ENCODE measurements at places on chromosomes 1 and 21. TPM values are rescaled to one million over a fixed set of nuclear protein-coding genes. Genes with fewer than 3 reads are reported as not detected.

The SLAMF9 gene
- not detected for total RNA-seq

The PBX1 gene
- total RNA-seq = 0.16 TPM

DNA sequence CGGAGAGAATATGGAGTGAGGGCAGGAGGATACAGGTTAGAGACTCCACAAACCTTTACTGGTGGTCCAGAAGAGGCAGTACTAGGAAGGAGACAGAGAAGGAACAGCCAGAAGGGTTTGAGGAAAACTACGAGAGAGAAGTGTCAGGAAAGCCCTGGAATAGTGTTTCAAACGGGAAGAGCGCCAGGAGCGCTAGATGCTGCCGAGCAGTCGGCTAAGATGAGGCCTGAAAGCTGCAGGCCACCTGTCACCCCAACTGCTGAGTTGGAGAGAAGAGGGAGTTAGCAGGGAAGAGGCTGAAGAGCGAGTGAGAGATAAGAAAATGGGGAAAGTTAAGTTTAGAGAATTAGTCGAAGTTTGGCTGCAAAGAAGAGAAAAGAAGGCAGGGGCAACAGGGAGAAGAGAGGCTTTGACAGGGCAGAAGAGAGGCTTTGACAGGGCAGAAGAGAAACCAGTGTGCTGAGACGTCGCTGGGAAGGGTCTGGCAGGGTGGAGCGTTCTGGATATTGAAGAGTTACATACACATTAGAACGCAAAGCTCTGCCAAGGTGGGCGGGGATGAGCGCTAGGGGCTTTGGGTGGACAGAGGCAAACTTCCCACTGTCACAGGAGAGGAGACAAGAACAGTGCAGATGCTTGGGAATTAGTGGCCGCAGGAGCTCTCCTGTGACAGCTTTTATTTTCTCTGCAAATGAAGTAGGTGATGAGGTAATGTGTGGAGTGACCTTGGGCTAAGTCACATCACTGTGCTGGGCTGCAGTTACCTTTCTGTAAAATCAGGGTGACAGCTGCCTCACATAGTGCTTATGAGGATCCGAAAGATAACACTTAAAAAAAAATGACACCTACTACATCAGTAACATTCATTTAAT, 31.2 kb downstream of the PCSK9 start:
- no peak for DNase-seq

- no peak for DNase-seq
Observed at GRCh38 chr1:154607106-154607608, 829 bp downstream of the ADAR start.

GRCh38 chr1:174112489-174113162, 46.7 kb upstream of the RABGAP1L start:
- no peak for DNase-seq

DNA sequence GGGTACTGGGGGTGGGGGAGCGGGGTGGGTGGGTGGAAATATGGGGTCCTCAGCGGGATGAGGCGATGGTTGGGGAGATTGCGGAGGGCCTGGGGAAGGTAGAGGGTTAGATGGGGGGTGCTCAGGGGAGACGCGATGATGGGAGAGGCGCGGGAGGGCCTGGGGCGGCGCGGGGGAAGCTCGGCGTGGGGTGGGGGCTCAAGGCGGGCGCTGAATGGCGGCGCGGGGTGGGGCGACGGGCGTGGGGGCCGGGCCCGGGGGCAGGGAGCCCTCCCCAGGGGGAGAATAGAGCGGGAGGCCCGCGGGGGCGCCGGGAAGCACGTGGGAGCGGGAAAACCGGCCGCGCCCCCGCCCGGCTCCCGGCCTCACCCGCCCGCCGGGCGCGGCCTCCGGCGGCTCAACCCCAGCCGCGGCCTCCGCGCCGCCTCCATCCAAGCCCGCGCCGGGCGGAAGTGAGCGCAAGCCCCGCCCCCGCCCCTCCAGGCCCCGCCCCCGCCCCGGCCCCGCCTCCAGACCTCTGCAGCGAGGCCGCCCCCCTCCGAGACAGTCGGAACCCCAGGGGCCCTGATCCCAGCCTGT, at the start of gene FAAP20:
Gene FAAP20 (minus strand): TSS at position 454 of the 579 bp plus-strand sequence. CDS start 23 bp downstream, at position 431.
- no peak for DNase-seq

DNA sequence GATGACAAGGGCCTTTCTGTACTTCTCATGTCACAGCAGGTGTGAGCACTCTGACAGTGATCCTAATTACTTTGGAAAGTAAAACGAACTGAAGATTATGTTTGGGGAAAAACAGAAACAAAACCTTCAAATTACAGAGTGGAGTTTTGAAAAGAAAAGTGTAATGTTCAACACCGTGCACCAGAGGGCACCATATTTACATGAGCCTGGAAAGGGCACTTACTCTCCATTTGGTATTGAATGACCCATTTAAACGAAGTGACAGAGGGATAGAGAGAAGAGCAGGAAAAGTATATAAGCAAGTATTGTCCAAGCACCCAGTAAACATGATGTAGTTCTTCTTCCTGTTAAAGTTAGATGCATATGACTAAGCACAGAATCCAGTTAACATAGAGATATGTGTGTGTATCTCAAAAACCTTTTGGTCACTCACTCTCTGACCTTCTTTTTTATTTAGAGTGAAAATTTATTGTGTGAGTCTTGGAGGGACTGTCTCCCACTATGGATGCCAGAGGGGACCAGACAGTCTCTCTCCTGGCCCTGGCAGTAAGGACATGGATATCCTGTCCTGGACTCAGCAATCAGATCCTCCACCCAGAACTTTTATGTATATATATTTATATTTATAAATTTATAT, 3.8 kb upstream of the RGSL1 start:
- peak; percentile 4 for DNase-seq

GRCh38 chr1:53412285-53413174, 46.7 kb upstream of the DMRTB1 start:
- DNase-seq = no peak

DNA sequence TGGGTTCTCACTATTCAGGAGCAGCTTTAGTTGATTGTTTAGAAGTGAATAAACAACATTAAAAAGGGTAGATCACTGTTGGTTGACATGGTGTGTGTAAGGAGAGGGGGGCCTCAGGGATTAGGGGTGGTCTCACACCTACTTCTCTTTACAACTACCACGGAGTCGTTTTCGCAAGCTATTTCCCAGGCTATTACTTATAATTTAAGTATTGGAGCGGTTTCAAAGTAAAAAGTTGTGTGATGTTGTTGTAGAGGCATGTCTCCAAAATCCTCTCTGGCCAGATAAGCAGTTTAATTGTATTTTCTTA, 1.3 kb downstream of the GPSM2 start:
- DNase-seq = no peak

DNA sequence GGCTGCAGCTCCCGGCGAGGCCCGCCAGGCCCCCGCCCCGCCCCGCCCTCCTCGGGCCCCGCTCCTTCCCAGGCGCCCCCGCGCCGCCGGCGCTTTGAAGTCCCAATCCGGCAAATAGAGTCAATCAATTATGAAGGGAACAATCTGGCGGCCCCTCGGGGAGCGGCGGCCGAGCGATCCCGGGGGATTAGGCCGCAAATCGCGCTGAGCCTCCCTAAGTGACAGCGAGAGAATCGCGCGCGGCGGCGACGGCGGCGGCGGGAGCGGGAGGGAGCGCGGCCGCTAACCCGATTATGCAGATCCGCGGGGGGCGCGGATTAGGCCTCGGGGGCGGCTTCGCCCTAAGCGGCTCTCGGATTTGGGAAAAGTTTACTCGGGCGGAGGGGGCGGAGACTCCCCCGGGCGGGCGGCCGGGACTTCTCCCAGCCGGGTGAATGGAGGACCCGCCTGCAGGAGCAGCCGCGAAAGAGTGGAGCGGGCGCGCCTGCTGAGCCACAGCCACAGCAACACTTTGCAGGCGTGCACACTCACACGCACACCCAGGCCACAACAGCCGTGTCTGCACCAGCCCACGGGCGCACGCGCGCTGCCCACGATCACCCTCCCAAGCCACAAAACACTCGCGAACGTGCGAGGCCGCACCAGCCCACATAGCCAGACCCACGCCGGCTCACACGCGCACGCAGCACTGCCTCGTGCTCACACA, 23.0 kb upstream of the DMBX1 start:
- DNase-seq = no peak
